ENCODE measurements at places on chromosomes 11 and 22.

DNA sequence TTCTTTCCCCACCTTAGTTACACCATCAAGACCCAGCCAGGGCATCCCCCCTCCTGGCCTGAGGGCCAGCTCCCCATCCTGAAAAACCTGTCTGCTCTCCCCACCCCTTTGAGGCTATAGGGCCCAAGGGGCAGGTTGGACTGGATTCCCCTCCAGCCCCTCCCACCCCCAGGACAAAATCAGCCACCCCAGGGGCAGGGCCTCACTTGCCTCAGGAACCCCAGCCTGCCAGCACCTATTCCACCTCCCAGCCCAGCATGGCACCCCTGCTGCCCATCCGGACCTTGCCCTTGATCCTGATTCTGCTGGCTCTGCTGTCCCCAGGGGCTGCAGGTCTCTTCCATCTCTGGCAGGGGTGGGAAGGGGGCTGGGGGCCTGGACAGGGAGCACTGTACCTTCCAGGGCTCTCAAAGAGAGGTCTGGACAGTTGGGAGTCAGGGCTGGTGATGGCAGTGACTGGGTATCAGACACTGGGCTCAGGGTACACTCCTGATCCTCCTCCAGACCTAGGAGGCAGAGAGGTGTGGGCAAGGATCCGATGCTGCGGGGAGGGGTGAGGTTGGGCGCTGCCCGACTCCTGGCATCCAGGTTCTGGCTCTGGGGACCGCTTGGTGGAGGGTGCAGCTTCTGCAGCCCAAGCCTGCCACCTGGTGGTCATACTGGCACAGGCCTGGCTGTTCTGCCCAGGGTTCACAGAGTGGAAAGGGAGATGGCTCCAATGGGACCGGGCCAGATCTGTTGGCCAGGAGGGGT, at the start of gene UPK2:
TSS of gene UPK2 (plus strand) at position 205 of the 753 bp plus-strand sequence. CDS start at position 258, 53 bp downstream.
- peak; percentile 79 for DNase-seq

DNA sequence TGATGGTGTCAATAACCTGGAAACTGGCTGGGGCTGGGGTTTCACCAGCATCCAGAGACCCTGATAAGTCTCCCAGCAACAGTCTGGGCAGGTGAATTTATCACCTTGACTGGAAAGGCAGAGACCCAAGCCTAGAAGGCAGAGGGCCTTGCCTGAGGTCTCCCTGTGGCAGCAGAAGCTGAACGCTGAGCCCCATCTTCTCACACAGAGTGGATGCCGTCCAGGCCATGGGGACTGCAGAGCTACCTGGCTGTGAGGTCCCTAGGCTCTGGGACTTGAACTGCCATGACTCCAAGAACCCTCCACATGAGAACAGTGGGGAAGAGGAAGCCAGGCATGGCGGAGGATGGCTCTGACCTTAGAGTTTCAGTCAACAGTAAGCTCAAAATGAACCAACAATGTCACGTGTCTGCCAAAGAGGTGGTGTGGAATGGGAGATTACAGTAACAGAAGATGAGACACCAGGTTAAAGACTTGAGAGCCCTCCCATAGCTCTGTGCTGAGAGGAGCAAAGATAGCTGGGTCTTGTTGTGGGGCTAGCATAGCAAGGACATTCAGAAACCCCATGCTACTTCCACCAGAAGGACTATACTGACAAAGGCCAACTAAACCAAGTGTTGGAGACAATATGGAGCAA, 79.1 kb upstream of the LINC01488 start:
- DNase-seq: no peak

GRCh38 chr11:118527109-118527508, at the start of gene TTC36:
Gene TTC36, plus strand, starts transcription at chr11:118527474. Its CDS starts 21 bp downstream, at chr11:118527495.
- no peak for DNase-seq

DNA sequence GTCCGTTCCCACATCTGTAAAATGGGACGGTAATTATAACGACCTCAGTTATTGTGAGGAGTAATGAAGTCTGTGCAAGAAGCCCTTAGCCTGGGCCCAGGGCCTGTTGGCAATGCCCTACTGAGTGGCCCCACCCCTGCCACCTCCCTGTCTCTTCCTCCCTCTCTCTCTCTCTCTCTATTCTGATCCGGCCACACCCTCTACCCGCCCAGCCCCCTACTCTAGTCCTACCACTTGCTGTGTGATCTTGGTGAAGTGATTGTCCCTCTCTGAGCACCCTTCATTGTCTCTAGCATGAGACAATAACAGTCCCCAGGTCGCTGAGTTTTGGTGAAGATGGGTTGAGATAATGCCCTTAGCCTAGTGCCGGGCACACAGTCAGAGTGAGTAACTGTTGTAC, 7.4 kb upstream of the SEC14L6 start:
- DNase-seq: no peak

DNA sequence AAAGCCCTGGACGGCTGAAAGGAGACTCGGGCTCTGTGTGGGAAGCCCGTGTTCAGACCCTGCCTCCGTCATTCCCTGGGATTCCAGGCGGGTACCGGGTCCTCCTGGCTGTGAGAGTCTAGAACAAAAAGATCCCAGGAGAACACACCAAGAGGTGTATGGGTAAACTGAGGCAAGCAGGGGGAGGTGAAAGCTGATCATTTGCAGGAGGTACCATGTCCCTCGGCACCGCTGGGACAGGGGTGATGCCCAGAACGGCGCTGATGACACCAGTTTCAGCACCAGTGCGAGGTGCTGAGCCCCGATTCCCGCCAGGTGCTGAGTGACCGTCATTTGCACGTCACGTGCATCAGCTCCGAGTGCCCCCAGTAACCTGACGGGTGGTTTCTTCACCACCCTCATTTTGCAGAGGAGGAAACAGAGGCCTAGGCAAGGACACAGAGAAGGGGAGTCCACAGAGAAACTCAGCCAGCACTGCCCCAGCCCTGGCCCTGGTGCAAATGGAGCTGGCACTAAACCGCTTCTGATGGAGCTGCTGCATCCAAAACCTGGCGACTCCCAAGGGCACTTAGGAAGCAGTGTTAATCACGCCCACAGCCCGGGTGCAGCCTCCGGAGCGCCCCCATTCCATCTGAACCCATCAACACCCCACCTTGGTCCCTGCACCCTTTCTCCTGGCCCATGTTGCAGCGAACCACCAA, 16.8 kb downstream of the MACROD1 start:
- no peak for DNase-seq

DNA sequence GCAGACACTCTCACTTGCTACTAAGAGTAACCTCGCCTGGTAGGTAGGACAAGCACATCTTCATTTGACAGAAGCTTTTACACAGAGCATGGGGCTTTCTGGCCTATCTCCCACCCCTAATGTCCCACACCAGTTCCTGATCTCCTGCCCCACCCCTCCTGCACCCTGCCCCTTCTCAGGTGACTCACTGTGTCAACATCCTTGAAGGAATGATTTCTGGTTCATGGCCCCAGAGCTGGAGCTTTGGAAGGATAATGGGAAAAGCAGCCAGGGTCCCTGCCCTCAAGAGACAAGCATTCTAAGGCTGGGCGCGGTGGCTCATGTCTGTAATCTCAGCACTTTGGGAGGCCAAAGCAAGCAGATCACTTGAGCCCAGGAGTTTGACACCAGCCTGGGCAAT, 47.2 kb downstream of the LRFN4 start:
- DNase-seq: no peak

DNA sequence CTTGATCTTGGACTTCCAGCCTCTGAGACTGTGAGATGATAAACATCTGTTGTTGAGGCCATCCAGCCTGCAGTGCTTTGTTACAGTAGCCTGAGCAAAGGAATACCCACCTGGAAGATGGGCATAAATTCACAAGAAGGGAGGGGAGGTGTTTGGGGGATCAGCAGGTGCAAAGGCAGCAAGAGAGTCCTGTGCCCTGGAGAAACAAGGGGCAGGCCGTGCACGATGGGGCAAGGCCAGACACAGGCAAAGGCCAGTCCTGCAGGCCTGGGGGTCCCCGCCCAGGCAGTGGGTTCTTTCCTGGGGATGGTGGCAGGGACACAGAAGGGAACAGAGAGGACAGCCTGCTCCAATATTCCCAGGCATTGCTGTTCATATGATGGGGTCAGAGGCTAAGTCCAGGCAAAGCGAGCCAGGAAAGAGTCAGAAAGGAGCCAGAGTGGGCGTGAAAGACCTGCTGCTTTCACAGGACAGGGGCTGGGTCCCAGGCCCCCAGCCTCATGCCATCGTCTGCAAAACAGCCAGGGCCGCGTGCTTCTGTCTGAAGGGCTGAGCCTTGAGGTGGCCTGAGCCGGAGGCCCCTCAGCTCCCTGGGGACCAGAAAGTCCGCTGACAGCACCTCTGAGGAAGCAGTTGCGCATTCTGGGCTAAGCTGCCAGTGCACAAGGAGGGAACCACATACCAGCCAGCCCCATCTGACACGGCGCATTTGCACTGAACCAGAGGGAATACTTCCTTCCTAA, 48.8 kb downstream of the MYEOV start:
- DNase-seq: no peak

Measured in stimulated activated CD4-positive, alpha-beta T cell treated with anti-CD3 and anti-CD28 coated beads, Interleukin-4, amount 100 ng/mL, for 4 hours (primary cell).